ENCODE measurements at places on chromosomes 5 and 9.

DNA sequence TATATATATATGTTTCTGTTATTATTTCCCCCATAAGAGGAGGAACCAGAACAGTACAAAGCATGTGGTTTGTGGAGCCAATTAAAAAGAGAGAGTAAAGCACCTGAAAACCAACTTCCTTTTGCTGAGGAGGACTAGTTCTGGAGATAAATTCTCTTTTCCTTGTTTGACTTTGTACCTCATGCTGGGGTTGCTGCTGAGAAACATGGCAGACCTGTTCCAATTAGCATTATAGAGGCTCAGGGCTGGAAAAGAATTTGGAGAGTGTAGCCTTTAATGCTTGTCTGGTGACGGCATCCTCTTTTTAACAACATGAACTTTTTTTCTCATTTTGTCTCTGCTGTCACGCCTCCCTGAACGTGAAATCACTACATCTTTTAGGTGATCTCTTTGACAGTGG is 32.8 kb upstream of the NMUR2 start:
- no peak for DNase-seq

DNA sequence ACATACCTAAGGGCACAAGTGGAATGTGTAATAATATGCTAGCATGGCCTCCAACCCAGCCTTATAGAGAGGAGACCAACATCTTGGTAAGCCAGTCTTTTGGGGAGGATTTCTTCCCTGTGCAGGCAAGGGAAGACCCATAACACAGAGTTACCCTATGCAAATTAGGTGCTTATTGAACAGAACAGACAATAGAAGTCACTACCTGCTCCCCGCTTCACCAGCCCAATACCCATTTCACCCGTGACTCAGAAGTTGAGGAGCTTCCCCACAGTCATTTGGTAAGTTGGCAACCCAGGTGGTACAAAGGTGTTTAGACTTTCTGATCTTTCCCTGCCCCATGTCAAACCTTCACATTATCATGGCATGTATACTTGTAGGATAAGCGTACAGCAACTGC is 44.6 kb downstream of the AOPEP start:
- no peak for DNase-seq

- peak; percentile 88 for DNase-seq
Measured at GRCh38 chr9:86322973-86323644, 31.1 kb downstream of the TUT7 start.

GRCh38 chr9:75001719-75002421 is 26.2 kb downstream of the CARNMT1 start:
- peak; percentile 76 for DNase-seq

DNA sequence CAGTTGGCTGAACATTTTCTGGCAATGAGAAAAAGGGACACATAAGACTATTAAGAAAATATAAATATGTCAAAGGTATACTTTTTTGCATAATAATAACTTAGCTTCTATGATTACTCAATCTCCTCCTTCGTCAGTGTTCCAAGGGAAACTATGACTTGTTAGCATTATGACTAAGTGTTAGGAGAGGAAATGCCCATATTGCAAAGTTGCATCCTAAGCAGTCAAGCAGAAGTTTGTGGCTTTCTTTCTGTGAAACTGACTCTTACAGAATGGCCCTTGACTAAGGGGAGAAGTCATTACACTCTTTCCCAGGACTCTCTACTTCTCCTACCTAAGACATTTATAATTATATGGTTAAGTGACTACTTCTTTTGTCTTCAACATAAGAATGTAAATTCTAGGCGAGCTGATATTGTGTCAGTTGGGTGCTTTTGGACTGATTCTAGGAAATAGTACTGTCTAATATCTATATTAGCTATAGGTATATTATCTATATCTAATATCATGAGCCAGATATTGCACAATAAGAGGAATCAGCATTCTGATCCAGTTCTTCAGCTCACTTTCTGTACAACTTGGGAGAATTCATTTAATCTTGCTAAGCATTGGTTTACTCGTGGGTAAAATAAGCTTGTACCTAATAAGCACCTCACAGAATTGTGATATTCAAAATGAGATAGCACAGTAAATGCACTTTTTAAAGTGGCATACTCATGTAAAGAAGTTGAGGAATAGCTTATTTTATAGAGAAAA is 16.4 kb upstream of the SPINK6 start:
- DNase-seq: peak; percentile 2

DNA sequence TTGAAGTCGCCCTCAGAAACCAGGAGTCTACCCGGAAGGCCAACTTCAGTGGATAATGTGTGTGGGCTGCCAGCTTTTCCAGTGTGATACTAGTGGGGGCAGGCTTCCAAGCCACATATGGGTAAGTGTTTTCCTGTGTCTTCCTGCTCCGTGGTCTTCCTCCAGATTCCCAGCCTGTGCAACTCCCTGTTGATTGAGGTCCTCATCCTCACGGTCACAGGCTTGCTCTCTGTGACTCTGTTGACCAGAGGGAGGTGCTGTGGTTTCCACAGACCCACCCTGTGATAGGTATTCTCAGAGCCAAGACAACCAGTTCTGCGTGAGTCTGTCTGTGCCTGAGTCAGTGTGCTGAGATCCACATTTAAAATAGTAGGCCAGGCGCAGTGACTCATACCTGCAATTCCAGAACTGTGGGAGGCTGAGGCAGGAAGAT is 388.0 kb upstream of the IRX2 start:
- no peak for DNase-seq

DNA sequence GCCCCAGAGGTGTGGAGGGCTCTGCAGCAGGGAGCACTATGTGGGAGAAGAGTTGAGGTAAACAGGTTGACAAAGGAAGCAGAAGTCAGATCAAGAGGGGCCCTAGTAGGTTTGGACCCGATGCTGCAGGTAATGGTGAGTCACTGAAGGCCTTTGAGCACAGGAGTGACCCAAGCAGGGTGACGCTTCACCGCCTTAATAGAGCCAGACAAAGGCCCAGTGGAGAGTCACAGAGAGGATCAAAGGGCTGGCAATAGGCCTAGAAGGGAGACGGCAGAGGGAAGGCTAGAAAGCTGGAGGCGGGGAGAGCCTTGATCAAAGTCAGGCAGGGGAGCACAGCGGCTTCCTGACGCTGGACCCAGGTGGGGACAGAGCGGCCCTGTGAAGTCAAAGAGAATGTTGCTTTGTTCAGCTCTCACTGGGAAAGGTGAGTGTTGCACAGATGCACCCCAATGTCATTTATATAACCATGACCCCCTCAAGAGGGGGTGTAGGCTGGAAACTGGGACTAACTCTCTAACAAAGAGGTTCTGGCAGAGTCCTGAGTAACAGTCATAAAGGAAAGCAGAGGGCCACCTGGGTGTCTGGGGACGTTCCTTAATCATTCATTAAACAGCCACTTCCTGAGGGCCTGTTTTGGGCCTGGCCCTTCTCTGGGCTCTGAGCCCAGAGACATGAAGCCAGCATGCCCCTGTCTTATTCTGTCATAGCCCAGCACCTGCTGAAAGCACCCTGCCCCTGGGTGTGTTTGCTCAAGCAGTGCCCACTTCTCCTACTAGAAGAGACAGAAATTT is 9.8 kb upstream of the CPLX2 start:
- no peak for DNase-seq

DNA sequence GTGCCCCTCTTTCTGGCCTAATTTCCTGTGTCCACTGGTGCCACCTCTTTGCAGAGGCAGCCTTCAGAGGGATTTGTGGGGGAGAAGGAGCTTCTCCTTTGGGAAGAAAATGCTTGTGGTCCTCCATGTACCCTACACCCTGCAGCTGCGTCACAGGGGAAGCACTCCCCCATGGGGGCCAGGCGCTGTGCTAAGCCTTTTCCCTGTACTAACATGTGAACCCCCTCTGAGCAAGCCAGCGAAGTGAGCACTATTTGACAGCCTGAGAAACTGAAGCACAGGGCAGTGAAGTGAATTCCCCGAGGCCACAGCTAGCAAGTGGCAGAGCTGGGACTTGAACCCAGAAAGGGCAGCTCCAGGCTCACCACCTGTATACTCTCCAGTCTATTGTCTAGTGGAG is 32.3 kb downstream of the ERGIC1 start:
- no peak for DNase-seq

GRCh38 chr5:127444171-127444570 is 73.3 kb upstream of the PRRC1 start:
- no peak for DNase-seq

- no peak for DNase-seq
Measured at GRCh38 chr5:40227931-40228330, 451.8 kb upstream of the PTGER4 start.

GRCh38 chr5:100517301-100517974 is 17.7 kb upstream of the FAM174A start:
- DNase-seq: no peak

DNA sequence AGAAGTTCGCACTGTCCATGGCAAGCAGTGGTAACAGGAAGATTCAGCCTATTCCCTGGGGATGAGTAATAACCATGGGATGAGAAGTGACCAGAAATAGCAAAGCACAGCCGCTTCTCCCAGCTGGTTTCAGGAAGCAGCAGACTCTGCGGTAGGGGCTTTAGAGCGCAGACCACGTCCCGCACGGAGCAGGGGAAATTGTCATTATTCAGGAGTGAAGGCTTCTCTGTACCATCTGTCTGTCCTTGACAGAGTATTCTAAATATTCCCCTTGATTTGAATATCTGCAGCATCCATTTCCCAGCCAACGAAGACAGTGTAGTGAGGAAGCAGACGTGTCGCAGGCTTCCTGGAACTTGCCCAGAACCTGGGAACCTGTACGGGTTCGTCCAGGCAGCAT is 159.6 kb downstream of the NXNL2 start:
- peak; percentile 69 for DNase-seq

DNA sequence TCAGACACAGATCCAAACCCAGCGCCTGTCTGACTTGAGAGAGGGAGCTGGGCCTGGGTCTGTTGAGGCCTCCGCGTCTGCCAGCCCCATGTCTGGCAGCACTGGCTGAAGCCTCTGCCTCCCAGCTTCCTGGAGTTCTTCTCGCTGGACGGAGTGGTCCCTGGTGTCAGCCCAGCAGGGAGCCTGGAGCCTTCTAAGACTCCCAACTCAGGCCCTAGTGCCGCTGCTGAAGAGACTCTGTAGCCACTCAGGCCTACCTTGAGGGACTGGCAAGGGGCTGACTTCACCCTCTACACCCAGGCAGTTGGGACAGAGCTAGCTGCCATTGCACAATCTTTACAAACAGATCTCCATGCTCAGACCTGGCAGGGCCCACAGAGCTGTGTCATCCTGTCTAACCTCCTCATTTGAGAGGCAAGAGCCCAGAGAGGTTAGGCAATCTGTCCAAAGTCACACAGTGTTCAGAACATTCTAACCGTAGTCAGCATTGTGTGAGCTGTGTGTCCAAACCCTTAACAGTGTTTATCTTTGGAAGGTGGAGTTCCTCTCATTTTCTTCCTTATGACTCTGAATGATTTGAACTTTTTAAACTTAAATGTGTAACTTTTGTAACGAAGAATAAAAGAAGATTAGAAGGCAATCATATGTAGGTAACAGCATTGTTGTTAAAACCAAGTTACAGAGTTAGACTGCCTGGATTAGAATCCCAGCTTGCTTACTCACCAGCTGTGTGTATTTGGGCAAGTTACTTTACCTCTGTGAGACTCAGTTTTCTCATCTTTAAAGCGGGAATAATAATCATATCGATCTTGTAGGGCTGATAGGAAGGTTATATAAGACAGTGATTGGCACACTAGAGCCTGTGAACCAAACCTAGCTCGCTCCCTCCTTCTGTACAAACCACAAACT is 4.6 kb upstream of the DUSP1 start:
- peak; percentile 76 for DNase-seq

GRCh38 chr9:71037521-71037920 is 83.9 kb downstream of the TRPM3 start:
- DNase-seq: no peak

- peak; percentile 95 for DNase-seq
Measured at GRCh38 chr5:179313849-179314521, 31.3 kb downstream of the ADAMTS2 start.
